ENCODE measurements at places on chromosomes 12 and 14.

- DNase-seq = no peak
Observed at GRCh38 chr12:108097160-108097911, 31.8 kb upstream of the WSCD2 start.

DNA sequence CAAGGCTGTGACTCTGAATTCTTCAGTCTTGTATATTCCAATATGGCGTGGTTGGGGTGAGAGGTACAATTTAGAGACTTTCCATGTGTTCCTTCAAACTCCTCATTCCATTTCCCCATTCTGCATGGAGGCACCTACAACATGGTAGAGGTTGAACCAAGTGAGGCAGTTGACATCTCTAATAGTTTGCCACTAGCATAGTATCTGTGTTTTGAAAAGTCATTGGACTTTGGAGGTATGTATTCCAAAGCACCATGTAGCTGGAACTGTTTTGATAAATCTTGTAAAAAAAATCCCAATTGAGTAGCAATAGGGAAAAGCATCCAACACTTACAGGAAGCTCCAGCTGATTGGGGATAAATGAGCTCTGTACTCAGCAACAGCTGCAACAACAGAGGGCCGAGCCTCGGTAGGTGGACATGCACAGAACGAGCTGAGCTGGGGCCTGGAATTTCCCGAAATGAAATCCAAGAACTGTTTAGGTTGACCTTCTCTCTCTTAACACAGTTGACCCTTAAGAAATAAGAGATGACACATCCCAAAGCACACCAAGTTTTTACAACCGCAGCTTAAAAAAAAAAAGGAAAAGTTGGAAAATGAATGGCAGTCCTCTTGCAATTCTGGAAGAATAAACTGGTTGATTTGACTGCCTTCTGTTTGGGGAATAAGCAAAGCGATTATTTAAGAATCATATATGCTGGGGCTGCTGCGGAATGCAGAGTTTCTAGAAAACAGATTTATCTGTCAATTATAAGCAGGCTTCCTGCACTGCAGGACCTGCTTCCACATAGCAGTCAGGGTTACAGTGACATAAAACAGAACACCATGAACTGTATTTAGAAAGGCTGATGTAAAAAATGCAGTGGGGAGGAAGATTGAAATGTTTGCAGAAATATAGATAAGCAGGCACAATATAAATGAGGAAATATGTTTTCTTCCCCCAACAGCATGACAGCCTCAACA, 194.6 kb upstream of the KRR1 start:
- DNase-seq = no peak

DNA sequence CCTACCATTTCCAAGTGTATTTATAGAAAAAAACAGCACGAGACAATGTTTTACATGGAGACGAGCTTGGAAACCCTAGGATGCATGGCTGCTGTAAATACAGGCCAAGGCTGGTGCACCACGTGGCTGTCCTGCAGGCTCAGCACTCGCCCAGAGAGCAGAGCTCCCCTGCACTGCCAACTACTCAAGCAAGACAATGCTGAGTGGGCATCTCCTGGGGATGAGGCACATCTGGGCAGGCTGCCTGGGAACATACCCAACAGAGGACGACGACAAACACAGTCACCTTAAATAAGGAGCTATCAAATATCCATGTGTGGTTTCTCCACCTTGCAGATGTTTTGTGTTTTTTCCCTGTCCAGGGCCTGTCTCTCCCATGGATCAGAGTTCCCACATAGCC, 128.3 kb upstream of the PRMT8 start:
- no peak for DNase-seq

DNA sequence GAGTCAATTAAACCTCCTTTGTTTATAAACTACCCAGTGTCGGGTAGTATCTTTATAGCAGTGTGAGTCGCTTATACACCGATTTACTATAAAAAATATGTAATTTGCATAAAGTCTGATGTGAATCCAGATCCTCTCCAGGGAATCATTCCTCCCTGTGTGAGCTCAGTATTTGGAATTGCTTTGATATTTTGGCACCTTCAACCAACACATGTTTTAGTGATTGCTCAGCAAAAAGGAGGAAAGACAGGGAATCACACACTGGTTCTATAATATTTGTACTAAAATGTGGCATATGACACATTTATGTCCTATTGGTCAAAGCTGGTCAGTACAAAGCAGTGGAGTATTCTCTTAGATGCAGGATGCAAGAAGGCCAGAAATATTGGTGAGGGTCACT, 703.9 kb upstream of the ATXN7L3B start:
- no peak for DNase-seq

GRCh38 chr14:59816941-59817340, 53.6 kb downstream of the RTN1 start:
- DNase-seq = no peak

- no peak for DNase-seq
Observed at GRCh38 chr12:7324176-7324575, 20.3 kb downstream of the ACSM4 start.

- no peak for DNase-seq
Observed at GRCh38 chr12:50032854-50033581, 7.7 kb upstream of the RACGAP1 start.

- no peak for DNase-seq
Observed at GRCh38 chr12:116661341-116661740, 76.5 kb downstream of the SPRING1 start.

DNA sequence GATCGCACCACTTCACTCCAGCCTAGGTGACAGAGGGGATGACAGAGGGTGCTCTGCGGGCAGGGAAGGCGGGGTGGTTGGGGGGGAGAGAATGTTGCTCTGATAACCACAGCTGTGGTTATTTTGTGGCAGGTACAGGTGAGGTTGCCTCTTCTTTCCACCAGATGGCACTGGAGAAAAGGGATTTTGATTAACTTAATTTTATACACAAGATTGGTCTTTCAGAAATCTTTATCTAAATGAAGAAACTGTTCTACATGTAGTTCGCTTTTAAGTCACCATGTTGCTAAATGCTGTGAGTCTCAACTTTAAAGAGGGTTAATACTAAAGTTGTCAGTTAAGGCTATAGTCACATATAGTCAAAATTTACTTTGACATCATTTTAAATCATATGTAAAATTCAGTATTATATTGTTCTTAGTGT, 25.7 kb downstream of the FGF23 start:
- DNase-seq = no peak

DNA sequence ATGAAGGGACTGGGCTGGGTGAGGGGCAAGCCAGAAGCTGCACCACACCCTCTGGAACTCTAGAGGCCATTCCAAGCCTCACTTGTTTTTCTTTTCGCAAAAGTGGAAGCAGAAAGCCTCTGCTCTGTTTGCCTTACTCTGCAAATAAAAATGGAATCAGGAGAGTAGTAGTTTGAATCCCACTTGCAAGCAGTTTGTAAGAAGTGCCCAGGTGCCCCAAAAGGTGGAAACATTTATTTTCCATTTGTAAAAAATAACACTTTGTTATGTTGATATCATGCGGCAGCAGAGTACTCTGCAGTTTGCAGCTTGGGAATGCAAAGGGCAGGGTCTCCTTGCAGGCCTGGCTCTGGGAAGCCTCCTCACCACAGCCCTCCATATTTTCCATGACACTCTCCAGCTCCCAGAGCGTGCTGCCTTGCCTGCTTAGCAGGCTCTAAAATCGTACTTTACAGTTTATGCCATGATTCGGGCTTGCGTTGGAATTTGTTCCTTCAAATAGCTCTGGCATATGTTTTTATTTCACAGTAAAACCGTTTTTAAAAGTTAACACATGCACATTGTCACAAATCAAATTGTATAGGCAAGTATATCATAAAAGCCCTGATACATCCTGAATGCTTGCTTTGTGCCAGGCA, 20.0 kb downstream of the TUNAR start:
- no peak for DNase-seq

- DNase-seq = no peak
Observed at GRCh38 chr12:25423355-25424050, 129.6 kb downstream of the LMNTD1 start.

DNA sequence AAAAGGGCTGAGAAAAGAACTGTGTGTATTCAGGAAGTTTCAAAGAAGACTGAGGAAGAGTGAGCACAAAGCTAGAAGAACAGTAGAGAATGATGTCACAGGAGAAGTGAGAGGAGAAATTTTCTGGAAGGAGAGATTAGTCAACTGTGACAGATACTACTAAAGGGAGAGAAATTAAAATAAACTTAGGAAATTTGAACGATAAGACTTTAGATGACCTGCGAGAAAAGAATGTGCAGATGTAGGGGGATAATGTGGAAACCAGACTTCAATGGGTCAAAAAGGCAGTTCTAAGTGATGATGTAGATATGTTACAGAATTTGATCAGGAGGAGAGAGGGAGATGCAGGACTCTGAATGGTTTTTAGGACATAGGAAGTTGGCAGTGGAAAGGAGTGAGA, 287.4 kb downstream of the SYT1 start:
- DNase-seq = peak; percentile 7

Measured in hepatic stellate cell (primary cell).